Dorsolateral prefrontal cortex (tissue), 122 donors: ENCODE measurements at places on chromosomes 4 and X.

- no peak for DNase-seq
Measured at GRCh38 chr4:40699648-40700047, 50.1 kb upstream of the NSUN7 start.

- no peak for DNase-seq
Measured at GRCh38 chr4:110007217-110007616, 94.5 kb downstream of the EGF start.

DNA sequence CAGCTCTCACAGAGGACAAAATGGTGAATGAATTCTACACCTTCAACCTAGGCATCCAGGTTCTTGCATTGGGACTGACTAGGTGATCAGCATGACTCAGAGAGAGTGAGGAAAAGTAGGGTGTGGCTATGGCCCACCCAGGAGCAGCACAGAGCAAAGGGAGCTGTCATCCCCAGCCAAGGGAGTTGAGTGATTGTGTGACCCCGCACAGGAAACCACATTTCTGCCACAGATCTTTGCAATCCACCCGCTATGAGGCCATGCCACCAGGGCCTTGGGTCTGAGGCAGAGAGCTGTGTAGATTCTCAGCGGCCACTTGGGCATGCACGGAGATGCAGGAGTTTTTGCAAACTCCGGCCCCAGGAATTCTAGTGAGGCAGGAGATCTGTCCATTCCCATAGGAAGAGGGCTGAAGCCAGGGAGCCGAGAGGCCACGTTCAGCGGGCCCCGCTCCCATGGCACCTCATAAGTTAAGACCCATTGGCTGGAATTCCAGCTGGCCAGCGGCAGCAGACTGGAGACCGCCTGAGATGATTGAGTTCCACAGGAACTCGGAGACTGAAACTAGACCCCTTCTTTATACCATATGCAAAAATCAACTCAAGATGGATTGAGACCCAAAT, 75.9 kb downstream of the NAA11 start:
- no peak for DNase-seq

GRCh38 chrX:17552044-17552650, 177.1 kb downstream of the NHS start:
- no peak for DNase-seq

- DNase-seq = no peak
Measured at GRCh38 chr4:187464573-187464972, 531.0 kb upstream of the ZFP42 start.

DNA sequence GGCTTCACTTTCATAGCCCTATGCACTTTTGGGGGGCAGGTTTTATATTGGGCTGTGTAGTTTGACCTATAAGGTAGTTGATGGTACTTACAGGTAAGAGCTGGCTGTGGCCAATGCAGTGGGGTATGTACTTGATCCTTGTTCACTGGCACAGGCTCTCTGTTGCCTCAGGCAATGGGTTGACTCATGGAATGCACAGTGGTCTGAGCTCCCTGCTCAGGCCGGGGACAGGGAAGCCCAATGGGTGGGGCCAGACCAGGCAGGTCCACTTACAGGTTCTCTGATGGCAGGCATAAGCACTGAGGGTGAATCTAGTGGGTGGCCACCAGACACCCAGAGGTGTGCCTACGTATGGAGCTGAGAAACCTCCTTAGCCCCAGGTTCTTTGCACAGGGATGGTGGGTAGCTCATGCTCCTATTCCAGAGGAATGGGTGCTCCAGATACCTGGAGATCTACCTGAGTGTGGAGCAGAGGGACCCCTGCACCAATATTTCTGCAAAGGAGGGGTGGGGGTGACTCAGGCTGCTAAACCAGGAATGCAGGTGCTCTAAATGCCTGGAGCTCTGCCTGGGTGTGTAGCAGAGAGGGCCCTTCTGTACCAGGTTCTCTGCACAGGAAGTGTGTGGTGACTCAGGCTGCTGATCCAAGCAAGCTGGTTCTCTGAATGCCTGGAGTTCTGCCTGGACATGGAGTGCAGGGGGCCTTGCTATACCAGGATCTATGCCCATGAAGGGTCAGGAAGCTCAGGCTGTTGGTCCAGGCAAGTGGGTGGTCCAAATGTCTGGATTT, 52.3 kb downstream of the IL1RAPL2 start:
- DNase-seq = no peak

- no peak for DNase-seq
Measured at GRCh38 chrX:39542316-39542715, 555.4 kb downstream of the BCOR start.

DNA sequence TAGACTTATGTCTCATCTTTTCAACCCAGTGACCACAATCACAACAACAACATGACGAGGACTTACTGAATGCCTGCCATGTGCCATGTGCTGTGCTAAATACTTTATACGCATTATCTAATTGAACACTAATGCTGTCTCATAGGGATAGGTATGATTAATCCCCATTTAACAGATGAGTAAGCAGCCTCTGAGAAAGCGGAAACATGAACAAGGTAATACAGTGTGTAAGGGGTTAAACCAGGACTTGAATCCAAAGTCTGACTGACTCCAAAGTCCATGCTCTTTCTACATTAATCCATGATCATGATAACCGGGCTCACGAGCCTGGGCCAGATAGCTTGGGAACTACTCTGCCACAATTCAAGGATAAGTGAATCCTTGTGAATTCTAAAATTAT, 105.3 kb upstream of the MBNL3 start:
- no peak for DNase-seq

DNA sequence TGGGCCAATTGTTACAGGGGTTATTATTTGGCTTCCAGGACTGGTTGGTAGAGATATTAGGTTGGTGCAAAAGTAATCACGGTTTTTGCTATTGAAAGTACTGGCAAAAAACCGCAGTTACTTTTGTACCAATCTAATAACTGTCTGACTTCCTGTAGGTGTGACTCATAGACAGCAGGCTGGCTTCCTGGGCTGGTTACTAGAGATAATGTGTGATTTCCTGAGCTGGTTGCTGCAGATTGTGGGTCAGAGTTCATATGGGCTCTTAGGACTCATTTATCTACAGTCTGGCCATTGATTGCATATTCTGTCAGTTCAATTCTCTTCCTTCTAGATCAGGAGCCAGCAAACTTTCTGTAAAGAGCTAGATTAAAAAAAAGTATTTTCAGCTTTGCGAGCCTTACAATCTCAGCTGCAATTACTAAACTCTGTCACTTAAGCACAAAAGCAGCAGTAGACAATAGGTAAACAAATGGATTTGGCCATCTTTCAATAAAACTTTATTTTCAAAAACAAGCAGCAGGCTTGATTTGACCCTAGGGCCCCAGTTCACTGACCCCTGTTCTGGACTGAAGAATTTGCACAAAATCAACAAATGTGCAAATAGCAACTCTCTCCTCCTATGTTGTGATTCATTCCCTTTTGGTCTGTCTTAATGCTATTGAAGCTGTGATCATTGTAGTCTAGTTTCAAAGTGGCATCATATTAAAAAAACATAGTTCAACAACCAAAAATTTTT, 50.8 kb upstream of the BOD1L1 start:
- no peak for DNase-seq

DNA sequence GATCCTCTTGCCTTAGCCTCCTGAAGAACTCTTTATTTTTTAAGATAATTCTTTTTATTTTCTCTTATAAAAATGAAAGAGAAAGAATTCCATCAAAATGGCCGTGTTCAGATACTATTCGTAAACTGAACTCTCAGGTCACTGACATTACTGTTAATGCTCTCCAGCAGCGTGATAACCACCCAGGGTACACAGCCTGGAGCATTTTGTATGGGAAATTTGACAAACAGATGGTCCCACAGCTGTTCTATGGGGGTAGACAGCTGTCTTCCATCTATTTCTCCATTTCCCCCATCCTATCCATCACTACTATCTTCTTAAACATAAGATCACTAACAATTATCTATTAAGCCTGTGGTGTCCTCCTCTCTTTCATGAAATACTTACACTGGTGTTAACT, 47.8 kb downstream of the SYNPO2 start:
- no peak for DNase-seq

DNA sequence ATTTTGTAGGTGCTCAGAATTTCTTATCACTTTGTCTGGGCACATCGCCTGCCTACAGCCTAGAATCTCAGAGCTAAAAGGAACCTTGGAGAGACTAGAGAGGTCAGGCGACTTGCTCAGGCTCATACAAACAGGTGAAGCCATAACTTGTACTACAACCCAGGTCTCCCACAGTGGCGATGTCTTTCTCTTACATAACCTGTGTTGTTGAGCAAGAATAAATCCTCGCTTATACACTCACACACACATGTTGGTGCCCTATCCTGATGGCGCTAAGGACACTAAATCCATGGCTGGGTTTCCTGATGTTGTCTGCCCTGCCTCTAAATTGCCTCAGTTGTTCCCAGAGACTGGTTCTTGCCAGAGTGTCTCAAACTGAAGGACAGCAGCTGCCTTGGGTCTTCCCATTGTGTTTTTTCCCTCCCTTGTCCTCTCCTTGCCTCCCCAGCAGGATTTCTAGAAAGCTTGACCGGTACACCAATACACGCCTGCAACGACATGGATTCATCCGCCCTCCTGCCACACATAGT, 1.6 kb downstream of the TSC22D3 start:
- no peak for DNase-seq

DNA sequence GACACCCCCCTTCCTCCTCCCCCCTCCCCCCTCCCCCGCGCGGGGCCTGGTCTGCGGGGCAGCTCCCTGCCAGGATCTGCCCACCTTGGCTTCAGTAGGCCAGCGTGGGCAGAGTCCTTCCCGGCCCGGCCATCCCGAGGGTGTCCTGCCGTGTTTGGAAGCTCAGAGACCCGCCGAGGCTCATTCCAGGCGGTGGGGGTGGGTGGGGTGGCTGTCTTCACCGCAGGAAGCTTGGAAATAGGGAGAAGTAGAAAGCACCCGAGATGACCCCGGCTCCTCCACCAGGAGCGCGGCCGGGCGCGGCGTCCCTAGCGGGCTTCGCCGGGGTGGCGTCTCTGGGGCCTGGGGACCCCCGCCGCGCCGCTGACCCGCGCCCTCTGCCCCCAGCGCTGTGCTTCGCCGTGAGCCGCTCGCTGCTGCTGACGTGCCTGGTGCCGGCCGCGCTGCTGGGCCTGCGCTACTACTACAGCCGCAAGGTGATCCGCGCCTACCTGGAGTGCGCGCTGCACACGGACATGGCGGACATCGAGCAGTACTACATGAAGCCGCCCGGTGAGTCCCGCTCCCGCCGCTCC, 1.6 kb downstream of the NAT8L start:
- no peak for DNase-seq

DNA sequence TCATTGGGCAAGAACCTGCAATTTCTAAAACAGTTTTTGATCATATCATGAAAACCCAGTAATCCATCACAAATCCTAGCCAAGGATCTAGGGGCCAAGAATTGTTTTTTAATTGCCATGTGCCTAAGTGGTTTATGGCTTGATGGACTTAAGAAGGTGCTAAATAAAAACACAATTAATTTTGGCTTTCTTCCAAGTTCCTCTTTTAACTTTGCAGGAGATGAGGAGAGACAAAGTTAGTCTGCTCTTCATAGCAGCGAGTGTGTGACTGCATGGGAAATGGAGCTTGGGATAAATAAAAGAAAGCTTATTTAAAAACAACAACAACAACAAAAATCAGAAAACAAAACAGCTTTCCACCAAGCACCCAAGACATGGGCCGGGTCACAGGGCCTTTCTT, 41.4 kb downstream of the ARHGEF9 start:
- DNase-seq = no peak

- DNase-seq = no peak
Measured at GRCh38 chrX:20140420-20140819, 1.2 kb downstream of the EIF1AX start.

DNA sequence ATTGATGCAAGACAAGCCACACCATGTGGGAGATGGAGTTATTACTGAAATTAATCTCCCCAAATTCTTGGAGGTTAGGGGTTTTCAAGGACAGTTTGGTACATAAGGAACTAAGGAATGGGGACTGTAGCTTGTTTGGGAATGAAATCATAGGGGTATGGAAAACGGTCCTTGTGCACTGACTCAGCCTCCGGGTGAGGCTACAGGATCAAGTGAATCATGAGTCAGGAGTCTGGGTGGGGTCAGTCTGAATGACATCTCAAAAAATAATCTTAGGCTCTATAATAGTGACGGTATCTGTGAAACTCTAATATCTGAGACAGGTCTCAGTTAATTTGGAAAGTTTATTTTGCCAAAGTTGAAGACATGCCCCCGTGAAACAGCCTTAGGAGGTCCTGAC, 128.5 kb upstream of the CYSLTR1 start:
- no peak for DNase-seq

DNA sequence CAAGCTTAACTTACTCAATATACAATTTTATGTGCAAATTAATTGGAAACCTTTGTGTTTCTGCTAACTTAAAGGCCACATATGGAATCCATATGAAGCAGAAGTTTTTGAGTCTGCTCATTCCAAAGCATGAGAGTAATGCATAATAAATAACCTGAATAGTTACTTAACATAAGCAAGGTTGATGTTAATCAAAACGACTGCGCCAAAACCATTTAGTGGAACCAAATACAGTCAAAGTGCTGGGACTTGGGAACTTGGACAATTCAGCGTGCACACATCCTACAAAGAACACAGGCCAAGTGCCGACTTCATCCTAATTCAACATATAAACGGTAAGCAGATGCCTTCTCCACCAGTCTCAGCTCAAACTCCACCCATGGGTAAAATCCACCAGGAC, 17.0 kb downstream of the TSPAN5 start:
- no peak for DNase-seq

GRCh38 chr4:113478032-113478431, 283.5 kb downstream of the CAMK2D start:
- DNase-seq = no peak

DNA sequence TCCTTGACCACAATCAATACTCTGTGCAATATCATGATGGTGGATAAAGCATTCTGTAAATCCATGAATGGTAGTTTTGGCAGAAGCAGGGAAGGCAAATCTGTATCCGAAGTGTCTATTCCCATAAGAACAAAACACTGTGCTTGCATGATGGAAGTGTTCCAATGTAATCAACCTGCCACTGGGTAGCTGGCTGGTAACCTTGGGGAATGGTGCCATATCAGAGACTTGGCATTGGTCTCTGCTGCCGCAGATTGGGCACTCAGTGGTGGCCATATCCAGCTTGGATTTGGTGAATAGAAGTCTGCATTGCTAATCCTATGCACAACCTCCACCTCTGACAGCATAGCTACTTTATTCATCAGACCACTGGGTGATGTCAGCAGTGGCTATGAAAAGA, 114.3 kb upstream of the EMCN start:
- DNase-seq = no peak

DNA sequence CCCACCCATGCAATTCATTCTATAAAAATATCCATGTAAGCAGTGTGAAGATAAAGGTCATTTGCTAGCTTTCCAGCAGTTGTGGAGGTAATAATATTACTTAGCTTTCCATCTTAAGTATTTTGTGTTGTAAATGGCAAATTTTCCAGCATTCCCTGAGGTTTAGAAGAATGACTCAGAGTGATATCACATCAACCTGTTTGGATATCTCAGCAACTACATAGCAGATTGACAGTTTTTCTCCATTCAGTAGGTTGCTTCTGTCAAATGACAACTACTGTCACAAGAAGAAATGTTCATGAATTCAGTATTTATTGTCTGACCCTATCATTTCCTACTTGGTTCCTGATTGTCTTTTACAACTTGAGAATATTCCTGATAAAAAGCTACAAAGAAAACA, 434.9 kb upstream of the GALNTL6 start:
- no peak for DNase-seq
